C1 segment of cervical spinal cord (tissue), 14 donors: ENCODE measurements at places on chromosomes 3 and 15.
A peak's percentile ranks its signal among the peaks of the same experiment; 100 is the strongest.

DNA sequence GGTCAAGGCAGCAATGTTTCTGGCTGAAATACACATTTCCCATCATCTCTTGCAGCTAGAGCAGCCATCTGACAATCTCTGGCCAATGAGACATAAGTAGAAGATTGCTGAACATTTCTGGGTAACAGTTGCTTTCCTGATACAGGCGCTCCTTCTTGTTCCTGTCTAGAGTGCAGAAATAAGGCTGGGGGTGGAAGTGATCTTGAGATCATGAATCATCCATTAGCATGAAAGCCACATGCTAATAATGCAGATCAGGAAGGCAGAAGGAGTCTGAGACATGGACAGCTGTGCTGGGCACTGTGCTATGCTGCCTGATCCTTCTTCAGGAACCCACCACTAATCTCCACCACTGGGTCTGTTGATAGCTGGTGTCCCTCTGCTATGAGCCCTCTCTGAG, 14.8 kb upstream of the TMEM108 start:
- DNase-seq = no peak

GRCh38 chr3:114519415-114519814, 225.6 kb downstream of the TIGIT start:
- no peak for DNase-seq

GRCh38 chr15:88337993-88338392, 81.5 kb upstream of the NTRK3 start:
- no peak for DNase-seq

DNA sequence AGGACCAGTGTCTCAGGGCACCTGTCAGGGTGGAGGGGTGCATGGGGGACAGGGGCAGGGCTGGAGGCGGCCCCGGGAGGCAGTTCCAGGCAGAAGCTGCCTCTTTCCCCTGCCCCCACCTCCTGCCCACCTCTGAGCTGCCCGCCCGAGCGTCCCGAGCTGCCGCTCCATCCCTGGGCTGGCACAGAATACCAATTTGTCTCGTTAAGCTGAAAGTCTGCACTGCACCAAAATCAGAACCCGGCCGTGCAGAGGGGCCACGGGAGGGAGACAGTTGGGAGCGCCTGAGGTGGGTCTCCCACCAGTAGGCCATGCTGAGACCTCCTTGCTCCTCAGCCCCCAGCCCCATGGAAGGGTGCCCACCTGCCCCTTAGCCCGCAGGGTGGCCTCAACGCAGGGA, 1.3 kb upstream of the ATP2B2 start:
- DNase-seq = no peak

- no peak for DNase-seq
Observed at GRCh38 chr15:83598031-83598430, 55.9 kb upstream of the ADAMTSL3 start.

- DNase-seq = no peak
Observed at GRCh38 chr3:13885704-13886010, 5.8 kb upstream of the WNT7A start.

GRCh38 chr3:77288348-77288747, 248.4 kb downstream of the ROBO2 start:
- no peak for DNase-seq

- DNase-seq = no peak
Observed at GRCh38 chr3:13706886-13707285, 158.0 kb downstream of the FBLN2 start.

GRCh38 chr15:57943171-57943570, 122.3 kb downstream of the ALDH1A2 start:
- no peak for DNase-seq

DNA sequence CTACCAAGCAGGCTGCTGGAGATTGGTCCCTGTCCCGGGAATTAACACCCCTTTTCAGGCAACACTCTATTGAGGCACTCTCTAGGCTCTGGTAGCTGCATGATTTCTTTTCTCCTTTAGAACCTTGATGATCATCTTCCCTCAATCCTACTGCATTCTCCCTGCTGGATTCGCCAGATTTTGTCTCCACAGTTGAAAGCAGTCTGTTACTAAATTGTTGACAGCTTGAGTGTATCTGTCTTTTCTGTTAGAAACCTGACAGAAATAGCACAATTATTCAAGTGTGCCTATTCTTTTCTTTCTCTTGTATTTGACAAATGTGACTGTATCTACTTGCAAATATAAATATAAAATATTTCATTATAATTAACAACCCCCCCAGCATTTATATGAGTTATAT, 830.8 kb upstream of the CADM2 start:
- DNase-seq = no peak

DNA sequence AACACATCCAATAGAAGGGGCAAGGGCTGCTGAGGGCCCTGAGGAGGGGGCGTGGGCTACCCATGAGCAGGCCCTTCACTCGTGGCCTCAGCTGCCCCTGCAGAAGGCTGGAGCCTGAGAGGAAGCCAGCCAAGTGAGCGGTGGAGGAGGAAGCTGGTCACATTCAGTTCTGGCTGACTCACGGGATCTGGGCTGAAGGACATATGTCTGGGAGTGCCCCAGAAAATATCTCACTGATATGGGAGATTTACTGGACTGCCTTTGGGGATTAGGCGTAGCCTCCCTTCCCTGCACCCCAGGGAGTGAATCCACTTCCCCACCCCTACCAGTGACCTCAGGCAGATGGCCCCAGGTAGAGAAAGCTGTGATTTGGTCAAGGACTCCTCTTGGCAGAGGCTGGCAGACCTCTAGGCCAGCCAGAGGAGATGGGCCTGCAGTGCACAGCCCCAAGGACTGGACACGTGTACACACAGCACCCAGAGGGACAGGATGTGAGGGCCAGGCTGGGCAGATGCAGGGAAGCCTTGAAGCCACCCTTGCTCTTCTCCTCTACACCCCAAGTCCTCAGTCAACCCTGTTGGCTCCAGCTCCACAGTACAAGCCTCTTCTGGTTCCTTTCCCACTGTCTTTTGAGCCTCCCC, 14.2 kb upstream of the ANKDD1A start:
- DNase-seq = no peak

- no peak for DNase-seq
Observed at GRCh38 chr3:86416334-86416733, 574.6 kb downstream of the VGLL3 start.

GRCh38 chr3:11560746-11561145, 83.0 kb downstream of the VGLL4 start:
- DNase-seq = no peak

GRCh38 chr3:39327746-39328349, 1.7 kb upstream of the CCR8 start:
- no peak for DNase-seq

GRCh38 chr15:91609231-91609630, 244.3 kb upstream of the SLCO3A1 start:
- DNase-seq = no peak

- DNase-seq = peak; percentile 27
Observed at GRCh38 chr15:52208306-52208946, 17.2 kb upstream of the GNB5 start.

DNA sequence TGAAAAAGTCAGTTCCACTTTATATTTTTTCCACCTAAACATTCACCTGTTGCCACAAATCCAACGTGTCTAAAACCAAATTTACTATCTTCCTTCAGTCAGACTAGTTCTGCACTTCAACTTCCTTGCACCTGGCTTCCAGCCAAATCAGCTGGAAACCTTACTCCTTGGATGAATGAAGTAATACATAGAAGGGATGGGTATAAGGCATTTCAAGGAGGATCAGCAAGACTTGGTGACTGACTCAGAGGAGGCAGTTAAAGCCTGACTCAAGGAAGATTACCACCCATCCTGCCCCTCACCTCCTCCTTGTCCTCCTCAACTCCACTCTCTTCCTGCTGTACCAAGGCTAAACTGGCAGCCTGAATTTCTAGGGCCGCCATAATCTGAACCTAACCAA, 37.1 kb downstream of the QTRT2 start:
- DNase-seq = no peak

GRCh38 chr3:196274585-196274984, 12.9 kb downstream of the PCYT1A start:
- no peak for DNase-seq

- no peak for DNase-seq
Observed at GRCh38 chr3:42773409-42773751, 327 bp upstream of the CCDC13 start.

- no peak for DNase-seq
Observed at GRCh38 chr15:64251121-64251520, 88.3 kb upstream of the PPIB start.

DNA sequence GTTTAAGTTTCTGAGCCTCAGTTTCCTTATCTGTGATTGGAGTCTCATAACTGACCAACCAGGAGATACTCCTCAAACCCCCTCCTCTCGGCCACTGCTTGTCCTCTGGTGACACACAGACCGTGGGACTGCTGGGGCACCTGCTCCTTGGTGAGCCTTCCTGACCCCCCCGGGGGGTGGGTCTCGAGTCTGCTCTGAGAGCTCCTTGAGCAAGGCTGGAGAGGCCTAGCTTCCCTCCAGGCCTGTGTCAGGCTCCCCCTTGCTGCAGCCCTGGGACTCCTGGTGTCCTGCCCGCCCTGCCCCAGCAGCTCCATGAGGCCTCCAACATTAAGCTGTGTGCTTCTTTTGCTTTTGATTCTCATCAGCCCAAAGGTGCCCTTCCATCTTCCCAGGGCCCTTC, 27.7 kb downstream of the SRPRB start:
- no peak for DNase-seq

- no peak for DNase-seq
Observed at GRCh38 chr15:60376677-60377095, 21.1 kb downstream of the ANXA2 start.

DNA sequence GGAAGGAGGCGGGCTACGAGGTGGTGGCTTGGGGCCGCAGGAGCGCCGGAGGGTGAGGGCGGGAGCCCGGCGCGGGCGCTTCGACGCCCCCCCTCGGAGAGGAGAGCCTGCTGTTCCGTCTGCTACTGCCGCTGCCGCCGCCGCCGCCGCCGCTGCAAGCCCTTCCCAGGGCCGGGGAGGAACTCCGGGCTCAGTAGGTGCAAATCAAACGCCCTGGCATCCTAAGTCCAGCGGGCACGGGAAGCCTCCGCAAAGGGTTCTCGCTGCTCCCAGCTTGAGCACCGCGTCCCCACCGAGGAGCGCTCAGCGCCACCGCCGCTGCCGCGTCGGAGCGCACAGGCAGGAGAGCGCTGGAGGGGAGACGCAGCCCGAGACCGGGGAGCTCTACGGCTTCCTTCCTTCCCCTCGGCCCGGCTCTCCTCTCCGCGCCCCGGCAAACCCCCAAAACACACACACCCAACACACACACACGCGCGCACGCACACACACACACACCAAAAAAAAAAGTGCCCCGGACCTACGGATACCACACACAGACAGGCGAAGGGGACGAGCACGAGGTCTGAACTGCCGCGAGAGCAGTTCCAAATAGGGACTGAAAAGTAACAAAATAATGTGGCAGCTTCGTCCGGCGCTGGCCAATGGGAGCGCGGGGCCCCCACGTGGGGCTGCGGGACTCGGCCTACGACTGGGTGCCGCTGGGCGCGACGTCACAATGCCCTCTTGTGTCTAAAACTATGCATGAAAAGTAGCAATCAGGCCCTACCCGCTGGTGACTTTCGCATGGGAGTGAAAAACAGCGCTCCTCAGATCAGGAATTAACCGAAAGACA, at the start of gene TLE3:
TLE3 (minus strand) TSS at position 597 of the 832 bp plus-strand sequence. CDS start 1,119 bp downstream, outside the sequence.
- peak; percentile 97 for DNase-seq

DNA sequence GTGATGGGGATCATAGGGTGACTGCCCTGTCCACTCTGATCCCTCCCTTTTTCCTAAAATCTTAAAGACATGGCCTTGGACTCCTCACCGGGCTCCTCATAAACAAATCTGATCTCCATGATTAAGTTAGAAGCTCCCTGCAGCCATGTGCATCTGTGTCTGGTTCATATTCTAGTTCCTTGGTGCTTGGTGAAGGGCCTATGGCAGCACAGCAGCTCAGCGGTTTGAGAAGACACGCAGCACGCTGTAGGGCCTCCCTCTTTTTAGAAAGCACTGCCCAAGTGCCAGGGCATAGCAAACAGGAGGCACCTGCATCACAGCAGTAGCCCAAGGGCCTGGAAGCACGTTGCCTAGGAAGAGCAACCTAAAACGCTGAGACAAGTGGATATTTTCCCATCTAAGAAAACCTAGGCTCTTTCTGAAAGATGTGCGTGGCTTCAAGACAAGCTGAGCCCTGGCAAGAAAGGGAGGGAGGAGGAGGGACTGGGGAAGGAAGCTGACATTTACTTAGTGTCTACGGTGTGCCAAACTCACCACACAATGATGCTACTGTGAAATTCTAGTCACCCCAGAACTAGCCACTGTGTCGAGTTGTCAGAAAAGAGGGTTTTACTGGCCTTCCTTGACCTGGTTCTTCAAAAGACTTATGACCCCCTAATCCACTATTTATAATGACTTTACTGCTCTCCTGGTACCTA, 14.9 kb upstream of the ULK3 start:
- DNase-seq = no peak

GRCh38 chr3:161393803-161394202, 22.5 kb upstream of the SPTSSB start:
- DNase-seq = no peak

DNA sequence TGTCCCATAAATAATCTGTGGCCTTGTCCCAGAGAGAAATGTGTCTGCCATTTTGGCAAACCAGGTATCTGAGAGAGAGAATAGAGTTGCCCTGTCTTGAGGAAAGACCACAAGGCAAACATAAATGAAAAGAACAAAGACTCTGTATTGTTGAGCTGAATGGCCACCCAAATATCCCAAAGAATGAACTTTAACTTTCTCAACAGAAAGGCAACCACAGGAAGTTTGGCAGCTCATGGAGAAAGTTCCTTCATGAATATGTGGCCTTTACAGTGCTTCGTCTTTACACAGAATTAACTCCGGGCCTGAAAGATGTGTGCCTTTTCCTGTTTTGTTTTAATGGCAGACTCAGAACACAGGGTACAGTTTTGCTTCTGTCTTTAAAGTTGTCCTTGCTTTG, 41.4 kb upstream of the THBS1 start:
- no peak for DNase-seq

- no peak for DNase-seq
Observed at GRCh38 chr15:35362195-35362829, 183.7 kb downstream of the DPH6 start.

GRCh38 chr15:45138814-45139765, 9.3 kb downstream of the DUOX1 start:
- no peak for DNase-seq

- no peak for DNase-seq
Observed at GRCh38 chr3:188369526-188369925, 215.6 kb downstream of the LPP start.

- no peak for DNase-seq
Observed at GRCh38 chr3:159319156-159319555, 517.3 kb downstream of the MFSD1 start.

- DNase-seq = no peak
Observed at GRCh38 chr15:96582473-96582872, 252.0 kb downstream of the NR2F2 start.
